ENCODE measurements at places on chromosomes 2 and 18. TPM values are rescaled to one million over a fixed set of nuclear protein-coding genes. Genes with fewer than 3 reads are reported as not detected.

The CABLES1 gene
- total RNA-seq: 27.2 TPM

The PPIL3 gene
- 25.0 TPM for total RNA-seq

The CDKL4 gene
- total RNA-seq: 1.4 TPM

The IL18R1 gene
- total RNA-seq: not detected

The CDK15 gene
- not detected for total RNA-seq

The DIS3L2 gene
- total RNA-seq: 15.5 TPM

The REG1A gene
- total RNA-seq: 0.73 TPM

The DNAH7 gene
- 0.30 TPM for total RNA-seq

The EVX2 gene
- total RNA-seq: not detected

The PRKAG3 gene
- not detected for total RNA-seq

The NEB gene
- total RNA-seq: 17.6 TPM

The DNAJC10 gene
- total RNA-seq: 103 TPM

The RGPD6 gene
- 39.4 TPM for total RNA-seq

The PID1 gene
- 11.3 TPM for total RNA-seq

The ADRA2B gene
- total RNA-seq: 0.12 TPM

The RNF152 gene
- 2.1 TPM for total RNA-seq

The EVA1A gene
- 0.53 TPM for total RNA-seq

The ENOSF1 gene
- total RNA-seq: 114 TPM

The SCN7A gene
- 0.23 TPM for total RNA-seq

The MC5R gene
- not detected for total RNA-seq

The GULP1 gene
- 32.4 TPM for total RNA-seq

The LYG2 gene
- not detected for total RNA-seq

Data from Caco-2 (cell line).